ENCODE measurements at places on chromosomes 2 and 18.
A peak's percentile ranks its signal among the peaks of the same experiment; 100 is the strongest.

DNA sequence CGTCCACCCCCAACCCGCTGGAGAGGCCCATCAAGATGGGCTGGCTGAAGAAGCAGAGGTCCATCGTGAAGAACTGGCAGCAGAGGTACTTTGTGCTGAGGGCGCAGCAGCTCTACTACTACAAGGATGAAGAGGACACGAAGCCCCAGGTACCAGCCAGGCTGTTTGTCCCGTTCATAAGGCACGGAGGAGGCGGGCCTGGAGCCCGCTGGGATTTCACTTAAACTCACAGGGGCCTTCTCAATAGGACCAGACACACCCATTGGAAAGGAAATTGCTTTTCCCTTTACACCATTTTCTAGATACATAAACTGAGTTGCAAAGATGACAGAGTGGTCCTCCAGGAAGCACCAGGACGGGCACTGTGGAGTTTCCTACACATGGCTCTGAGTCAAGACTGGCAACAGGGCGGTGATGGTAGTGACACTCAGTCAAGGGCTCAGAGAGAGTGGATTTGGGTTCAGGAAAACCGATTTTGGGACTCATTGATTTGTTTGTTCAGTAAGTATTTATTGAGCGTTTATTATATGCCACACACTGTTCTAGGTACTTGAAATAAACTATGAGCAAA, 40.7 kb downstream of the ARHGAP25 start:
- DNase-seq = no peak

DNA sequence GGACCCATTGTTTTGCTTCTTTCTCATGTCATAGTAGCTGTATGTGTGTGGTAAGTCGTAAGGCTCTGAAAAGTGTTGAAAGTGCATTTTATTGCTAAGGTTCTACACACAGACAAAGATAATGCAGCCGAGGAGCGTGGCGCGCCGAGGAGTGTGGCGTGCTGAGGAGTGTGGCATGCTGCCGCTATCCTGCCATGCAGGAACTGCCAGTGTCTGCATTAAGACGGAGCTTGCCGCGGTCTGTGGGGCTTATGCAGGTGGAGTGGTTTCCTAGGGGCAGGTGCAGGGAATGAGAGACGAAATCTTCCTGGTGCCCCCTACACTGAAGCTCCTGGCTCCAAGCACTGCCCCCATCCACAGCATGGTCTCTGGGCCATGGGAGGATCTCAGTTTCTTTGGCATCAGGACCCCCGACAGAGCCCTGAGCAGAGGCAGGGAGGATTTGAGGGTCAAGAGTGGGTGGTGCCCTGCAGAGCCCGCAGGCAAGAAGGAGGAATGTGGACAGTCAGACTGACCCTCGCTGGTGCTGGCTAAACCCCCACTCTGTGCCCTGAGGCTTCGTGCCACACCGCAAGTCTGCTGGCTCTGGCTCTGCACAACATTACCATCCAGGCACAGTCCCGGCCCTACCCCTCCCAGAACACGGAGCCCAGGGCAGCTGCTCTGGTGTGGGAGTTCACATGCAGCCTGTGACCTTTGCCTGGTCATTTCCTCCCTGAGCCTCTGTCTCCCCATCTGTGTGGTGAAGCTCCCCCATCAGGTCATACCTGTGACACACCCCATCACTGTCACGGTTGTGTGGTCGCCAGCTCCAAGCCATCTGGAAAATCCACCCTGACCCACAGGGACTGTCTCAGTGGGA, 3.2 kb downstream of the SNED1 start:
- no peak for DNase-seq

DNA sequence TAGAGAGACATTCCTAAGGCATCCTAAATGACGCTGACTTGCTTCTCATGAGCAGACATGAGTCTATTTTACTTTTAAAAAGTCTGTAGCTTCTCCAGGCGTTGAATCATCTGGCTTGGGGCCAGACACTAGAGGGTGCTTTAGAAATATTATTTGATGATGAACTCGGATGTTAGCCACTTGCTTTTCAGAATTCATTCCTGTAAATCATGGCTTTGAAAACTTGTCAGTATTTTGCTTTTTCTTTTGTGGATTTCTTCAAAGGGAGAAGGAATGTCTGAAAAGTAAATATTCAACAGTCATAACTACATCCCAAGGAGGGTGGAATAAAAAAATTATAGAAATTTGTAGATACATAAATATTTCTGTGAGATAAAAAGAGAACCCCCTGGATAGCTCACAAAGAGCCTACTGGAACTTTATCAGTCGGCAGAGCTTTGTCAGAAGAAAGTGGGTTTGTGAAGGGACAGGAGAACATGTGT, 370.8 kb downstream of the OSR1 start:
- DNase-seq = no peak

DNA sequence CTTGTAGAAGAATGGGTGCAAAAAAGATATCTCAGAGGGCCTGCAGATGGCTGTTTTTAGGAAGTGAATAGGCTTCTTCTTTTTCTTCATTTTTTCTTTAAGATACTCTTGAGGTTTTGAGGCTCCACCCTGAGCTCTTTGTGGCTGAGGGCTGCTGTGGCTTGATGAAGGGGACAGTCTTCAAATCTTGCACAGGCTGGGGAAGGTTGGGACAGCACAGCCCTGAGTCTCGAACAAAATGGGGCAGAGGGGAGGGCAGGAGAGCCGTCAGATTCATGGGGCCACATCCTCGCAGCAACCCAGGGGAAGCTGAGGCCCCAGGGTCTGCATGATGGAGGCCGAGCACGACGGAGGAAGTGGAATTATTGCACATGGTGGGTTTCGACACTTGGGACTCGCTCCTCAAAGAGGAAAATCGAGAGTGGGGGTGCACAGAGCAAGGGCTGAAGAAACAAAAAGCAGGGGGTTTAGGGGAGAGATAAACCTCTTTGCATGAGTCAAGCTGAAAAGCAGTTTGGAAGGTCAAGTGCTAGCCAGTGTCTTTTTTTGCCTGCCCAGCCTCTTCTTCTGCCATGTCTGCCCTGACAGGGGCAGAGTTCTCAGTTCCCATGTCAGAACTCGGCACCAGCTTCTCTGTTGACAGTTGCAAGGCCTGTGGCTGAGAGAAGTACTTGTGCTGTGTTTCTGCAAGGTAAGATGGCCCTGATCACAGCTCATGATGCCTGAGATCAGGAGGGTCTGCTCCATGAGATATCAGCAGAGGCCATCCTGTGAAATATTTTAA, 19.5 kb downstream of the INPP4A start:
- no peak for DNase-seq

DNA sequence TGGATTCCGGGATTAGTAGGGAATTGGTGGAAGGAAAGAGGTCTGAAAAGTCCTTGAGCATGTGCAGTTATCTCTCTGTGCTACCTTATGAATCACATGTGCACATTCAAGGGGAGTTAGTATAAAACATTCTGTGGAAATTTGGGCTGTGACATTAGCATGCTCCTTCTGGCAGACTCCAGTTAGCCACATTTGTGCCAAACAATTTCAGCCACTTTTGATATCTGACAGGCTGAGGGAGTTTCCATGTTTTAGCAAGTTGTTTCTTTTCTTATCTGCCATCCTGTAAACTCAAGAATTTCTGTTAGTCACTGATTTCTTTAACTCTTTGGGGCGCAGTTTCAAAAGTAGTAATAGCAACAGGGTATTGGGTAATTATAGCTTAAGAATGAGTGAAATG, 28.3 kb upstream of the GYPC start:
- no peak for DNase-seq

- no peak for DNase-seq
Observed at GRCh38 chr2:150706561-150706960, 219.1 kb upstream of the RND3 start.

- no peak for DNase-seq
Observed at GRCh38 chr2:104412384-104412783, 441.5 kb upstream of the POU3F3 start.

GRCh38 chr18:2935438-2936192, 77.3 kb downstream of the LPIN2 start:
- DNase-seq = no peak

DNA sequence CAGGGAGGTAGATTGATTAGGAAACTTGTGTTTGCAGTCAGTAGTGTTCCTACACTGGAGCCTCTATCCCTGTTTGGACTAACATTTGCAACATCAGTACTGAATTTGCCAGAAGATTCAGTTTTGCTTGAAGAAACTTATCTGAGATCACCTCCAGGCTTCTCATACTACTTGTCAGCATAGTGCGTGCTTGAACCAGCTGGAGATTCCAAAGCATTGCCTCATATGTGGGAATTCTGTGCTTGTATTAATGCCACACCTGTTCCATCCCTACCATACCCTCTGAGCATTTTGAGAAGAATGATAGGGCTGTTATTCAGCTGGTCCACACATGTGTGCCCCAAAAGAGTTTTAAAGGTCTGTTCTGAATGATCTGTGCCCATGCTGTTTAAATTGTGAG, 148.7 kb downstream of the RAPGEF4 start:
- no peak for DNase-seq

DNA sequence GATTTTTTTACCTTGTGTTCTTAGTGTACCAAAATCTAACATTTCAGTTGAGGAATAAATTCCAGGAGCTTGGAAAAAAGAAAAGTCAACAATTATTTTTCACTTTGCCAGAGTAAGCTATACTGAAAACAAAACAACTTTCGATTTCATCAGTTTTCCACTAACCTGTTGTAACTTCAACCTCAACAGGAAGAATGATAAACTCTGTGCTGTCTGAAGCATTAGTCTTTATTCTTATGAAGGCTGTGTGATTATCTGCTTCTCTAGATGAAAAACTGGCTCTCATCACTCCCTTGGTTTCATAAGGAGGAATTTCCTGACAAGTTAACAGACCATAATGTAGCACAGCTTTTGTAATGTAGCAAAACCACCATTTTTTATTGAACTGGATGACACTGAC, 121.2 kb downstream of the ZAP70 start:
- no peak for DNase-seq

DNA sequence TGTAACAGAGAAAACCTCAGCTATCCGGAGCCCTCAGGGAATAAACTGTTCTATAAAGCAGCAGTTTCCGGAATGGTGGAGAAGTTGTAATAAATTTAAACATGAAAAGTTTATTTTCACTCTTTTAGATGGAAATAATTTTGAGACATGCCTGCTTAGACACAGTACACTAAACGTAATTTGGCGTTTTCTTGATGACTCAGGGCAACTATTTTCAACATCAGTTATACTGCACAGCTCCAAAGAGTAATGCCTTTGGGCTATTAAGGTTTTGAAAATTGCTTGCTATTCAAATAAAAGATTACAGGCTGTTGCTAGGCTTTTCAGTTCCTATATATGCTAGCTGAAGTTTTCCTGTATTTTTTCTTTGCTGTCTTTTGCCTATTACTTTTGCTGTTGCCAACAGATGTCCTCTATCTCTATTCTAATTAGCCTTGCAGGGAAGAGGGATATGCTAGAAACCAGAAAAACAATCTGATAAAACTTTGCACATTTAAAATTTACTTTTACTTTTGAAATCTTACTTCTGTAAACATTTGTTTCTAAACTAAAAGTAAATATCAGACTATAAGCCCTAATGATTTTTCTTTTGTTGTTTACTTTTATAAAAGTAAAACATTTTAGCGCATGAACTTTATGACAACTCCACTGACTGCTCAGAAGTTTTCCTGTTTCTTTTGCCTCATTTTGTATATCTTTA, 113.4 kb upstream of the WDSUB1 start:
- DNase-seq = no peak

GRCh38 chr2:48315896-48316194, 214.1 kb upstream of the STON1 start:
- DNase-seq = peak; percentile 17

- DNase-seq = no peak
Observed at GRCh38 chr2:241273210-241274020, 42.1 kb downstream of the HDLBP start.

DNA sequence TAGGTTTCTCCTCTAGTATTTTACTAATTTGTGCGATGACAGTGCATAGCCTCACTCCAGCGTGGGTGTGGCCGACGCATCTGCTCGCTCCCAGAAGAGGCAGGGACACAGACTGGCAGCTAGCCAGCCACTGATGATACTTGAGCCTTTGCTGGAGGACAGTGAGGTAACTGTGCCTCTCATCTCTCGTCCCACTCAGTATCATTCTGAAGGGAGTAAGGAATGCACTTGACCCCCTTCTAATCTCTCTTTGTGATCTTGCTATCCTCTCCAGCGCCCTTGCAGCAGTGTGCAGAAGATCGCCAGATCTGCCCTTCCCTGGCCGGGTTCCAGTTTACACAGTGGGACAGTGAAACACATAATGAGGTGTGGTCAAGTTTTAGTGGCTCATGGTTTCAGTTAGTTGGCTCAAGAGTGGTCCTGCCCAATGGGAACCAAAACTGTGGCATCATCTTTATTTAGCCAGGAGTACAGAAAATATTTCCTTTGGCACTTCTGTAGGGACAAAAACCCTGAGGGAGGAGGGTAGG, 17.5 kb downstream of the NCAPH start:
- DNase-seq = no peak

DNA sequence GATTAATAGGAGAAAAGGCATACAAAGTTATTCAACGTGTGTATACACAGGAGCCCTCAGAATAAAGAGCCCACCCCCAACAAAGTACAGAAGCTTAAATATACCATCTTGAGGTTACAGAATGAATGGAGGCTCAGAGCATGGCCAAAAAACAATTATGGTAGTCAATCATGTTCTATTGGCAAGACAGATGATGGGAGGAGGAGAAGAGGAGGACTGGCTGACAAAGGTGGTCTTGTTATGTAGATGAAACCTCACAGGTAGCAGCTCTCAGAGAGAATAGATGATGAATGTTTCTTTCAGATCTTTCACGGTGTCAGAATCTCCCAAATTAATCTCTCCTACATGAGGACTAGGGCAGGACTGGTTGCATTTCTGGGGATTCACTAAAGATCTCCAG, 66.0 kb downstream of the ARL4C start:
- DNase-seq = no peak

DNA sequence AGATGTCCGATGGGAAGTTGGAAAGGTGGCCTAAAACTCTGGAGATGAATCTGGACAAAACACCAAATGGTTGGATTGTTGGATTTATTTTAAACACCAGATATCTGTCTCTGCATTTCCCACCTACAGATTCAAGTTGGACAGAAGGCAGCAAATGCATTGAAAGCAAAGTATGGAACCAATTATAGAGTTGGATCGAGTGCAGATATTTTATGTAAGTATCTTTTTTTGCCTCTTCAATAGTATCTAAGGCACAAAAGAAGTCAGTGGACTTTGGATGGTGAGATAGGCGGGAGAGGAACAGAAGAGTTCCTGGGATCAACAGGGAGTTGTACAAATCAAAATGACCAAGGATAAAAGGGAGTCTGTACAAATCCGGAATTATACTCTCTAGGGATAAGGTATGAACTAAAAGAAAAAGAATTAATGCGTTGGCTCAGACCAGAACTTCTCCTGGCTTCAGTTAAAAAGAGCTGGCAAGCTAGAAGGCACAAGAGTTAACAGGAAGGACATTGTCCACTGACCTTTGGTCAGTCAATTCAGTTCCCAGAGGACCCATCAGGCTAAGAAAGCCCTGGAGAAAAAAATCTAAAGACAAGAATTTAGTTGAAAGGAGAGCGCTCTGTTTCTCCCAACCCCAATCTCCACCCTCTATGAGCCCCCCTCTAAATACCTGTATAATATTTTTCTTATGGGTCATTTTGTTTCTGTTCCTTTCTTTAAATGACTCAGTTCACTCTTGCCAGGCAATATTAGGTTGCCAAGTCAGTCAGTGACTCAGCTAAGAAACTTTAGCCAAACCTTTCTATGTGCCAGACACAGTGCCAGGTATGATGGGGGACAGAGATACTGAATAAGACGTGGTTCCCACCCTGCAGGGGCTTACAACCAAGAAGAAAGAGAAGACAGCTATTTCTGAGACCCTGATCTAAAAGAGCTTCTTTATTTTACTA, 29.1 kb downstream of the CPO start:
- no peak for DNase-seq

Measured in stimulated activated CD4-positive, alpha-beta T cell treated with anti-CD3 and anti-CD28 coated beads, Interleukin-15, amount 100 ng/mL, for 48 hours (primary cell).